ENCODE measurements at places on chromosomes 5 and 9. TPM values are rescaled to one million over a fixed set of nuclear protein-coding genes. Genes with fewer than 3 reads are reported as not detected.

The ELAVL2 gene
- 0.25 TPM for total RNA-seq

The EFNA5 gene
- total RNA-seq = 101 TPM

GRCh38 chr9:24498632-24499031, 47.1 kb downstream of the IZUMO3 start:
- no peak for DNase-seq

DNA sequence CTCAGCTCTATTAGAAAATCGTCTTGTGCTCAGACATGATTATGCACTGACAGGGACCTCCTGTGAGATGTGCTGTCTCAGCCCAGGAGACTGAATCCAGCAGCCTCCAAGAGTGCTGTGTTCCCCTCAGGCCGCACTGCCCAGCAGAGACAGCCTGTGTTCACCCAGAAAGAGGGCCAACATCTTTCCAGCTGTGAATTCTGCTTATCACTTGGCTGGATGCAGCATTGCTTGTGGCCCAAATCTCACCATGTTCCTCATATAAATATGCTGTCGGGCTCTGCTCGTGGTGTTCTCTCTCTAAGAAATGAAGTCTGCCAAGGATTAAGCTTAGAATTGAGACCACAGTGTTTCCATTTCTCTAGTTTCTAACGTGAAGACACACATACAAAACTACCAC, 983.0 kb upstream of the WWC1 start:
- no peak for DNase-seq

DNA sequence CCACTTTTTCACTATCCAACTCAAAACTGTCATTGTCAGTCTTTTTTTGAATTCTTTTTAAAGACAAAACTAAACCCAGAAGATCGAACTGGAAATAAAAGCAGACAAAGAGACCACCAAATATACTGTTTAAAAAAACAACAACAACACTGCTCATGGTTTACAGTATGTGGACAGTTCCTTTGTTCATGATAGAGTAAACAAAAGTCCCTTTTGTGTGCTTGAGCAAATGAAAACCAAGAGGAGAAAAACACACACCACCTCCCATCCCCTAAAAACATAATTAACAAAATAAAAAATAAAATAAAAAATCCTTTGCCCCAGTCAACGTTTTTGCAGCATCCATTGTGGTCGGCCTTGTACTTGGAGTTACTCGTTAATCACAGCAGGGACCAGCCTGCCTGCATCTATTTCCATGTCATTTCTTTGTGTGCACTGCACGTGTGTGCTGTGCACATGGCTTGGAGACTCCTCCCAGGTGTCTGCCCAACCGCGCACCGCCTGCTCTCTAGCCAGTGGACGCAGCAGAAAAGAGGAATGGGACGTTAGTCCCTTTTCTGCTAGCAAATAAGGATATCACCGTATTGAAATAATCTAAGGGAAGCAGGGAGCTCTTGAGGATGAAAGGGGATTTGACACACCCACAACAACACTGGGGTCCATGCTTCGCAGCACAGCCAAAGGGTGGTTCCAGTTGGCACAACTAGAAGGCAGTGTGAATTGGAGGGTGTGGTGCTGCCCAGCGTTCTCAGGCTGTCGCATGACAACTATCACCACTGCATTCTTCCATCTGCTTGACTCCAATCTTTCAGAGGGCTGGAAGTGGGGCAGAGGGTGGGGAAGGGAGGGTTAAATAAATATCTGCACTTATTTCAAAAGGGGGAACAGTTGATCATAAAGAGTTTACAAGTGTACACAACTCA, 130.0 kb downstream of the SEMA6A start:
- no peak for DNase-seq
